Aorta (tissue), 5 donors: ENCODE measurements at places on chromosomes 6 and 20.

DNA sequence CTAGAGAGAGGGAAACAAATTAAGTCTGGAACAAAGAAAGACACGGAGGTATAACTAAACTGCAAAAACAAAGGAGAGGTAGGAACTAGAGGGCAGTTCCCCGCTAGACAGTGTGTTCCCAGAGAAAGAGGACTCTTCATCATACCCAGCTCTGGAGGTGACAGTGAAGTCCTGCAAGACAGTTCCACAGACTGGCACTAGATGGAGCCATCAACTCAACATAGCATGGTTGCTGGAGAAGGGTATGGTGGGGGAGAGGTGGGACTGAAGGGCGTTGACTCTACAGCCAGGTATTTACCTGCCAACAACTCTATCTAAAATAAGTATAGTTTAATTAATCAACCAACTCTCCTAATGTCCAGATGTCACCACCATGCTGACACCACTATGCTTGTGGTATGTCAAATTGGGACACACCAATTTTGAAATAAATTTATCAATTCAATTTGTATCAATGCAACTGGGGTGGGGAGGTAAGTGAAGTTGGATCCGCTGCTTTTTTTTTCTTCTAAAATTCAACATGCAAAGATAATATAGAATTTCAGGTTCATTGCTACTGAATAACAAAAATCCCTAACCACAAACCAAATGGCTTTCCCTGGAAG is 9.7 kb downstream of the BACH2 start:
- DNase-seq: no peak

- no peak for DNase-seq
These were observed 34.8 kb downstream of the TOP1 start for GRCh38 chr20:41063442-41063841.

DNA sequence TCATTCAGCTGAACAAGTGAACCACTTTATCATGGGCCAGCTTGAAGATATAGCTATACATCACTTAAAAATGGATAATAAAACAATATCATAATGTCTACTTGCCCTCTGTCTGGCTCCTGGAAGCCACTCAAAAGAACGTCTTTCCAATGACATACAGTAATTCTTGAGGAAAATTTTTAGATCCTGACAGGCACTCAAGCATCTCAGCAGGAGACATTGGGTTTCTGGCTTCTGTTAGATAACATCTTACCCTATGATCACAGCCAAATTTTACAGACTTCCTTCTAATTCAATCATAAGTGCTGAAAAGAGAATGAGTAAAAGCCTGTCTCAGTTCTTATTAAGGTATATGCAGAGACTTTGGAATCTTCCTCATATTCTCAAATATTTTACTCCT is 330 bp downstream of the CGA start:
- DNase-seq: no peak

DNA sequence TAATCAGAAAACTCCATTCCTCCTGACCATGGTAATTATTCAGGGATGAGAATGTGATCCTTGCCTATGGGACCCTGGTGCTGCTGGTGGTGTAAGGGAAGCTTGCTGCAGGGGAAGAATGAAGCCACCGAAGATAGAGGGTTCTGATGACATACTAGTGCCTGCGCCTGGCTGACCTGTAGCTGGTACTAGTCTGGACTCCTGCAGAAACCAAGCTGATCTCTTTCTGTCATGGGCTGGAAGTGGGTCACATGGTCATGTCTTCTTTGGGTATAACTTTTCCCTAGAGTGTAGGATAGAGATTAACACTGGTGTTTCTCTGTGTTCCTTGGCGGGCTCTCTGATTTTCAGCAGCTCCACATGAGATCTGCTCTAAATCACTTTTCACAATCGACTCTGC is 8.6 kb upstream of the SLC4A11 start:
- no peak for DNase-seq

DNA sequence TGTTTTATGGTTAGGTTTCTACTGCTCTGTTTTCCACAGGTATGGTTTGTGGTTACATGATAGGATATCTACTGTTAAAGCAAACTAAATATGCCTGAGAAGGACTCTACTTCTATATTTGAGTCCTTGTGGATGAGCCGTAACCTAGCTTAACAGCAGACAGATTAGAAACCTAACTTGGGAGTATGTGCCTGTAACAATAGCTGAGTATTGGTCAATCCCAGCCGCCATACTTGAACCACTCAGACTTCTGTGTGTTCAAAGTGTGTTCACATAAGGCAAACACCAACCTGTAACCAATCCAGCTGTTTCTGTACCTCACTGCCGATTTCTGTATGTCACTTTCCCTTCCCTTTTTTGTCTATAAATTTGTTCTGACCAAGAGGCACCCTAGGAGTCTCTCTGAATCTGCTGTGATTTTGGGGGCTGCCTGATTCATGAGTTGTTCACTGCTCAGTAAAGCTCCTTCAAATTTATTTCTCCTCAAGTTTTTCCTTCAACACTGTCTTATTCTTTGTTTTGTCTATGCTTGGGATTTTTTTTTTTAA is 37.1 kb downstream of the PHF3 start:
- no peak for DNase-seq

- DNase-seq: no peak
These were observed 1.9 kb downstream of the DDR1 start for GRCh38 chr6:30885999-30886896.

DNA sequence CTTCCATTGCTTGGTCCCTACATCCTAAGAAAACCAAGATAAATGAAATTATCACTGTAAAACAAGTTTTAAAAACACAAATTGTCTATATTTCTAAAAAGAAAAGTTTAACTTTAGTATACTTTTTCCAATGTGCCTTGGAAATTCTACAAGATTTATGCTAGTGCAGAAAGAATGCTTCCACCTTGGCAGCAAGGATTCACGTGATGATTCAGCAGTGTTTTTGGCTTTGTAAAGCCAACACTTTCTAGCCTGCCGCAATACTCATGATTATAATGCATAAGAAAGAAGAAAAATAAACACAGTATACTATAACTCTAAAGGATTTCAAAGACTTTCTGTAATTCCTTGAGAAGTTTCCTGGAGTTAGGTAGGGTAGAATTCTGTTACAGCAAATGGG is 442.7 kb downstream of the TENT5A start:
- no peak for DNase-seq

DNA sequence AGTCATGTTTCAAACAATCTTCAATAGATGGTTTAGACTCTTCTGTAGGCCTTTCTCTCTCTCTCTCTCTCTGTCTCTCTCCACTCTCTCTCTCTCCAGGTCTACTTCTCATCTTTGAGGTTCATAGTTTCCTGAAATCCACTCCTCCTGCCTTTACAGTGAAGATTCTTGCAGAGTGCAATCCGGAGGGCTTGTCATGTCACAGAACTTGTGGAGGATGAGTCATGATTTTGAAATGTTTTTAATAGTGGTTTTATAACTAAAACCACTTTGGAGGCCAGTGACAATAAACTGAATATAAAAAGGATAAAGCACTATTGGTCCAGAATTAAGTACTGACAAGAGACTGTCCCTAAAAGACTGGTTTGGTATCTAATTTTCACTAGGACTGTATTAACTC is 156.3 kb downstream of the KIF6 start:
- no peak for DNase-seq

DNA sequence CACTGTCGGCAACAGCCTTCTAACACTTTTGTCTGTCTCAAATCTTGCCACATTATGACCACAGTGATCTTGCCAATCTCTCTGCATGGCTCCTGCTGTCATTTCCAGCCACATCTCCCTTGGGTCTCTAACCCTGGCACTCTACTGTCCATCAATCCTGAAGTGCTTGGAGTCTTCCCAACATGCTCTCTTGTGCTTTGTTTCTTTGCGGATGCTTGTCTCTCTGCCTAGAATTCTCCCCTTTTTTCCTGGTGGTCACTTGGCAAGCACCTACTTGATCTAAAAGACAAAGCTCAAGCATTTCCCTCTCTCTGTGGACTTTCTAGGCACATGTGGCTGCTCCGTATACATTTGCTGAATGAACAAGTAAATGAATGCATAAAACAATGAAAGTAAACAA is 290.7 kb upstream of the MAP3K7 start:
- no peak for DNase-seq
